Right lobe of liver (tissue), 6 donors: ENCODE measurements at places on chromosomes 5 and 9. TPM values are rescaled to one million over a fixed set of nuclear protein-coding genes. Genes with fewer than 3 reads are reported as not detected.

- DNase-seq, result no peak
Observed at GRCh38 chr5:162444129-162444762, 376.7 kb downstream of the GABRG2 start.

RFESD gene
- 2.1 TPM for total RNA-seq

GRCh38 chr9:111902391-111903139, 6.0 kb downstream of the UGCG start:
- DNase-seq, result no peak

DNA sequence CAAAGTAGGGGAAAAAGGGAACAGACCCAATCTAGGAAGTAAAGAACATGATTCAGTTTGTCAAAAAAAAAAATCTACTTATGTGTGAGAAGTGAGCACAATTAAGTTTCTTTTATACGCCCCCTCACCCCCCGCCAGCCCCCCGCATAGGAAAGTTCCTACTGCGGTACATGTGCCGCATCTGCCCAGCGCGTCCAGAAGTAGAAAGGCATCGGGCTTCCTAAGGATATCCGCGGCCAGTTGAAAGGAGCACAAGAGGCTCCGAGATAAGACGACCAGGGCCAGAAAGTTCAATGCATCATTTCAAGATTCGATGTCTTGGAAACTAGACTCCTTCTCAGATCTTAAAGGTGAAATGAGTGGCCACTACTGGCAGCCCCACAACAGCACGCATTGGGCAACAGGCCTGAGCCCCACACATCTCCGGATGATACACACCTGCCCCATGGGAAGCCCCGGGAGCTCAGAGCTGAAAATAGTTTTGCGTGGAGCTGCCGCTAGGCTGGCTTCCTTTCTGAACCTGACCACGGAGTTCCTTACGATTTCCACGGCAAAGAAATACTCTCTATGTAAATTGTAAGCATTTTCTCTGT, 203.9 kb downstream of the RAB3C start:
- DNase-seq, result no peak

DNA sequence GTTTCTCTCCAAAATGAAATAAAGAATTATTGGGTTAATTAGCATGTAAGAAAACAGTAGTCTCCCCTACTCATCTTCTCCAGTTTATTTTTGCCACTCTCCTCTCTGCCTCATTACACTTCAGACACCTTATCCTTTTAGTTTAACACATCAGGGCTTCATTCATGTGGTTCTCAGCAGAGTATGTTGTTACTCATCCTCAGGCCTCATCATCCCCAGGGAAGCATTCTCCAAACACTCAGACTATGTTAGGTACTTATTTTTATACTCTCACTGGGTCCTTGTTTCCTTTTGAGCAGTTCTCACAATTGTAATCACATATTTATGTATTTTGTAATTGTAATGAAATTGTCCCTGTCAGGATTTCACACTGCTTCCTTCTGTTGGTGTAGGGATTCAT, 470.5 kb downstream of the PDE4D start:
- no peak for DNase-seq
